ENCODE measurements at places on chromosomes 2 and 18.

DNA sequence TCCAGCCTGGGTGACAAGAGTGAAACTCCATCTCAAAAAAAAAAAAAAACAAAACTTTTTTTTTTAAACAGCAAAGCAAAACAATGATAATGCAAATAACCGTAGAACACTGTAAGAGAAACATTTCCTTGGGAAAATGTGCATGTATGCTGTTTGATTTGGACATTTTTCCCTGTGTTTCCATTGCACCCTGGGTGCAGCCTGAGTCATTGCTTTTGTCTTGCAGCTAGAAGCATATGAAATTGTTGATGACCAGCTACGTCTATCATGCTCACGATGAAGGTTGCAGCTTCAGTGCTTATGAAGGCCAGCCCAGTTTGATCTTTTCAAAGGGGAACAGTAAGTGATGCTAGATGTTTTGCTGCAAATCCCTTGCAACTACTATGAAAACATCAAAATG is 41.5 kb downstream of the MOGAT1 start:
- no peak for DNase-seq

DNA sequence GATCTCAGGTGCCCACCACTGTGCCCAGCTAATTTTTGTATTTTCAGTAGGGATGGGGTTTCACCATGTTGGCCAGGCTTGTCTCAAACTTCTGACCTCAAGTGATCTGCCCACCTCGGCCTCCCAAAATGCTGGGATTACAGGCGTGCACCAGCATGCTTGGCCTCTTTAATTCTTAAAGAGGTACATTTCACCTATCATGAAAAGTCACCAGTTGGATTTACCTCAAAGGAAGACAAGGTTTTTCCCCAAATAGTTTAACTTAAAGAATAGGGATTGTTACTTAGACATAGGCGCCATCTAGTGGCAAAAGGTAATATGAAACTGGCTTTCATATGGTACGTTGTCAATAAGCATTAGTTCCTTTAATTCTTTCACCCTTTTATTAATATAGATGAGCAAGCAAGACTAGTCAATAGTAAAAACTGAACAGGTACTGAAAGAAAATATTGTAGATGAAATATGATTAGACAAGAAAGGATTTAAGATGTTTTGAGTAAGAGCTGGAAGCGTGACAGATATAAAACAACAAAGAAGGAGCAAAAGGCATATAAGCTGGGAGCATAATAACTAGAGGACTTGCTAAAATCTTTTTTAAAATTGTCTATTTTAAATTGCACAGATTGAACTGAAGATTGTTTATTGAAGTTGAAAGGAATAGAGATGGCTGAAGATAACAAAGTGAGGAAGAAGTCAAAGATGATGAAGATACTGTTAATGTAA is 35.0 kb upstream of the PSMD14 start:
- DNase-seq, result peak; percentile 32

GRCh38 chr2:190584980-190585661 is 50.6 kb upstream of the NEMP2 start:
- DNase-seq, result no peak

- DNase-seq, result no peak
These were observed 200.3 kb downstream of the FBXO15 start for GRCh38 chr18:73947180-73947921.

GRCh38 chr2:98777710-98778109 is 46.8 kb upstream of the MGAT4A start:
- no peak for DNase-seq

All from NCI-H2029 treated with DMSO at 0.1 percent for 48 hours (cell line).